ENCODE measurements at places on chromosomes 3 and 15.
A peak's percentile ranks its signal among the peaks of the same experiment; 100 is the strongest.

GRCh38 chr3:13770170-13771169, 109.4 kb downstream of the WNT7A start:
- DNase-seq: peak; percentile 33

- no peak for DNase-seq
These were observed 12.1 kb upstream of the MGA start for GRCh38 chr15:41648097-41648496.

DNA sequence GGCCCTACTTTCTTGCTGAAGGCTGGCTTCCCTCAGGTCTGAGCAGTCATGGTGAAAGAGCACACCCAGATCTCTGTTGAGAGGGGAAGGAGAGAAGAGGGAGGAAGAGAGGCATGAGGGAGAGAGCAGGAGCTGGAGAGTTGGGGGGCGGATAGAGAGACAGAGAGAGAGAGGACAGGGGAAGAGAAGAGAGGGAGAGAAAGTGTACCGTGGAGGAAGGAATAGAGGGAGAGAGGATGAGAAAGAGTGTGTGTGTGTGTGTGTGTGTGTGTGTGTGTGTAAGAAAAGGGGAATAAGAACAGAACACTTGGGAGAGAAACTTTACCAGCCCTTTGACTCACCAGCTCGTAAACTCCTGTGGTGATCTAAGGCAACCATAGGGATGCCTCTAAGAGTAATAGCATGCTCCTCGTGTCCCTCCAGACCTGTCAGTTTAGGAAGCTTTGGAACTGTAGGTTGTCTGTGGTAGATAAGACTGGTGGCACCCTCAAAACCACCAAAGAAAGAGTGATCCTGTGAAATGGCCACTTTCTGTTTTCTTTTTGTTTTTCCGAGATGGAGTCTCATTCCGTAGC, 18.2 kb downstream of the ZNF592 start:
- DNase-seq: no peak

DNA sequence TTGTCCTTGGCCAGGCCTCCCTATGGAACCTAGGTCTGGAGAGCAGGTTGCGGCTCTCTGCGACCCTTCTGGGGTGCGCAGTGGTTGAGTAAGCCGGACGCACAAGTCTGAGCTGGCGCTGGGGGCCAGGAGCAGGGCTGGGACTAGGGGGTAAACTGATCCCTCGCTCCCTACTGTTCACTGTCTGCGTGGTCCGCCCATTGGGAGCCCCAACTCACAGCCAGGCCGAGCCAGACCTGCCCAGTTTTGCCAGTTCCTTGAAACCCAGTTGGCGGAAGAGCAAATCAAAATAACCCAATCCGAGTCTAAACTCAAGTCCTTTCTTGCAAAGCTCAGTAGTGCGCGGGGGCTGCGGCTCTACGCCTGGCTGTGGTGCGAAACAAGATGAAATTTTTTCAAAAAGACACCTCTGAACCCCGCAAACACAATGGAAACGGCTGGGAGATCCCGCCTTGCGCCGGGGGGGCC, 17.5 kb downstream of the RGMA start:
- DNase-seq: no peak

DNA sequence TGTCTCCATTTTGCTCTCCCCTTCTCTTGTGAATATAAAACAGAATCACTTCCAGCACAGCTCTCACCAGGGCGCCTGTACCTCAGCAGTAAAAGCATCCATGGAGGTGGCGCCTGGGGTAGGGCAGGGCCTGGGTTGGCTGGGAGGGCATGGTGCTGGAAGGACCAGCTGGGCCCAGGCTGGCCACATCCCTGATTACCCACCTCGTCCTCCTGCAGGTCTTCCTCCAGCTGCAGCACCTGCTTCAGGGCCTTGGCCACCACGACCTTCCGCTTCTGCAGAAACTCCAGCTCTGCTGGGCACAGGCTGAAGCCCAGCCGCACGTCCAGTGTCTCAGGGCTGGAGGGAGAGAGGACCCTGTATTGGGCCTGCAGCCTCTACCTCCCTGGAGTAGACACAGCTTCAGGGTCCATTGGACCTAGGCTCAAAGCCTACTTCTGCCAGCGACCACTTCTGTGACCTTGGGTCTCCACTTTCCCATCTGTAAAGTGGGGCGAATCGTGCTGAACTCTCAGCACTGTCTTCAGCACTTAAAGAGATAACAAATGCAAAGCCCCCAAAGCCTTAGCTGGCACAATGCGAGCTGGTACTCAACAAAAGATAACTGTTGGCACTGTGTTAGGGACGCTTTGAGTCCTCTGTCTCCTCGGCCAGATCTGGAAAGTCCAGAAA, 23.8 kb downstream of the PLA2G4E start:
- no peak for DNase-seq

GRCh38 chr3:70824773-70825172, 512.3 kb upstream of the MDFIC2 start:
- DNase-seq: no peak

DNA sequence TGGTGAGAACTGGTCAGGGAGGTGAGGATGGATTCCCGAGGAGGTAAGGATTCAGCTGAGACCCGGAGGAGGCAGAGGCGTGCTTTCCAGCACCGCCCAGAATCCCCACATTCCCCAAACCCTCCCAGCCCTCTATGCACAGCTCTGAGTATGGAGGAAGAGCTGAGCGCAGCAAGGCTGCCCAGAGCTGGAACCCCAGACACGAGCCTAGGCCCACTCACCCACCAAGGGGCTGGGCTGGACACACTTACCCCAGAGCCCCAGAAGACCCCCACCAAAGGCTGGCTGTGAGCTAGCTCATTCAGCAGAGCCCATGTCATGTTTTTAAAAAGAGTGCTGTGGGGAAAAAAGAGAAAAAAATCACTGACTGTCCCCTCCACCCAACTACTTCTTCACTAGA, 271.5 kb downstream of the XXYLT1 start:
- no peak for DNase-seq

DNA sequence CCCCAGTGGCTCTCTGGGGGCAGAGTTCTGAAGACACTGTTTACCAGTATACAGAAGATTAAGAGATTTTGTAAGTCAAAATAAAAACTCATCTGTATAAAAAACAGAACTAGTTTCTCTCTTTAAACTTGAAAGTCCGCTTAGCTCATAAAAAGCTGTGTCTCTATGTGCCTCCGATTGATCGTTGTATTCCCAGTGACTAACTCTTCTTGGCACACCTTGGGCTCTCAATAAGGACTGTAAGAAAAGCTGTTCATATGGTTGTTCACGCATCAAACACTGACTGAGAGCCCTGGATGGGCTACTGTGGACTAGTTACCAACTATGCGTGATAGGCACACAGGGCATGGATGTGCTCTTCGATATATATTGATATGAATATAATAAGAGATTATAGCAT, 107.9 kb downstream of the P3H2 start:
- DNase-seq: no peak

DNA sequence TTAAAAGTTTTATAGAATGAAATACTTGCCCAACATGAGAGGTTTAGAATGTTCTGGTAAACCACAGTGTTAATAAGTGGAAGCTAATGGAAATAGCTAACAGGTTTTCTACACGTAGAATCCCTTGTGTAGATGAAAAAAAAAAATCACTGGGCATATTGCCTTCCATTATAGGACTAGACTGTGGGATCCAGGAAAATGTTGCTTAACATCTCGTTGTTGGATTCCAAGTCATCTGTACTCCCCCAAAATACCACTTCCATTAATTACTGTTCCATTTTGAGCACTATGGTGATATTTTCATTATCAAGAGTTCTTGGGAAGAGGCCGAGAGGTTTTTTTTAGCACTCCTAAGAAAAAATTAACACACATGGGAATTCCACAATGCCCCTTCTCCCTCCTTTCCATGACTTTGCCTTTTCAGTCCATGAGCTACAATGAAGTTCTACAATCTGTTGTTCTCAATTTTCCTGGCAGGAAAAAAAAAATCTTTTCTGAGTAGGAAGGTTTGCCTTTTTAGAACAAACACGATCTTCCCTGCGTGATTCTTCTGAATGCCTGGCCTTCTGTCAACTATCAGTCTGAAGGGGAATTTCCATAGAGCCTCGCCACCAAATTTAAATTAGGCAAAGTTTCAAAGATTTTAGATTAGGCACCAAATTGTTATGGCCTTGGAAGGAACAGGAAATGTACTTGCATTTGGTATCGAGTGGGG, 74.4 kb upstream of the CTDSPL start:
- DNase-seq: no peak

GRCh38 chr3:132984181-132984580, 54.0 kb upstream of the TMEM108 start:
- no peak for DNase-seq

- no peak for DNase-seq
These were observed 41.9 kb downstream of the CMTM8 start for GRCh38 chr3:32280262-32280910.

DNA sequence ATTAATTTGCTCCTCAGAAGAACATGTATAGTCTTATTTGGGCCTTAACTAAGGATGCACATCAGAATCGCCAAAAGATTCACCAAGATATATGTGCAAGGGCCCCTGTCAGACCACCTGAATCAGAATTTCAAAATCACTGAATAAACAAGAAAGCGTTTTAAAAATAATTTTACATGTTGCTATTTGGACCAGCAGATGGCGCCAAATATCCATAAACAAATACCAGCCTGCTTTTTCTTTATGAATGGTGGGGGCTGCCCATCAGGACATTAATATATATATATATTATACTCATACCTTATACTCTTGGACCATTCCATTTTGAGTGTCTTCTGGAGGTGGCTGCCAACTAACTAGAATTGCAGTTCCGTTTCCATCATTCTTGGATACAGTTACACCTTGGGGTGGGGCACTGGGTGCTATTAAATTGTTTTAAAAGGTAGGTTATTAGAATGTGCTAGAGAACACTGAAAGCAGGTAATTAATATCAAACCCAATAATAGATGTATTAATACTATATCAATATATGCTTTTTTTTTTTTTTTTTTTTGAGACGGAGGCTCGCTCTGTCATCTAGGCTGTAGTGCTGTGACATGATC, 1108.3 kb downstream of the ROBO1 start:
- DNase-seq: peak; percentile 25

DNA sequence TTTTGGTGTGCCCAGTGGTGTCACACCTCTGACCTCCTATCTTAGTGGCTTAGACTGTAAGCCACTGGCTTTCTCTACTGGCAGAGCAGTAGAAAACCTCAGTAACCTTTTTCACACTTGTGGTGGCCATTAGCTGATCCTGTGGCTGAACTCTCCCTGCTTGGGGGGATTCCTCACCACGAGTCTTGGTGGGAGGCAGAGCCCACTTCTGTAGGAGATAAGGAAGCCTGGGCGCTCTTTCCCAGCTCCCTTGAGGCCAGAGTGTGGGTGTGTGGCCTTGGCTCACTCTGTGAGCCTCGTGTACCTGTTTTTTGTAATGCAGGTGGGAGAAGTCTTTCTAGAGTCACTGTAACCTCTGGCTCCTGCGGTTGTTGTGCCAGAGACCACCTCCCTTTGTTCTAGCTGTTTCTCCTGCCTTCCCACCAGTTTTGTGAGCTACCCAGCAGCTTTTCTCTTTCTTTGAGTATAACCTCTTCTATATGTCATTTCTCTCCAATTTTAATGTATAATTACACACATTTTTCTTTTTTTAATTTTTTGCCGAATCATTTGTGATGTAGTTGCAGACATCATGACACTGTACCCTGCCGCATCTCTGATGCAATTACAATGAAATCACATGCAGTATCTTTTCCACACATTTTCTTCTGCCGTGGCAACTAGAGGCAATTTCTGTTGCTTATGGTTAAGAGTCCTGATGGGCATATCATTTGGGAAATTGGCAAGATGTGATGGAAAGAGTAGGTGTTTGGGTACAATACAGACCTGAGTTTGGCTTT, 13.8 kb downstream of the XCR1 start:
- DNase-seq: no peak

DNA sequence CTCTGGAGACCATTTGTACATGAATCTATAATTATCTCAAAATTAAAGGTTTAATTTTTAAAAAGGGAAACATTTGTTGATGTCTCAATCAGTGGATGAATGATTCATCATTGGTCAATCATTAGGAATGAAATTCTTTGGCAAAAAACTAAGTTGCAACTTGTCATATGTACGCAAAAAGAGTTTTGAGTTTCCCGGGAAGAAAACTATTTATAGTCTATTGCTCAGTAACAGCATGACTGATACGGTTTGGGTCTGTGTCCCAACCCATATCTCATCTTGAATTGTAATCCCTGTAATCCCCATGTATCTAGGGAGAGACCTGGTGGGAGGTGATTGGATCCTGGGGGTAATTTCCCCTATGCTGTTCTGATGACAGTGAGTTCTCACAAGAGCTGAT, 765.8 kb upstream of the ROBO1 start:
- DNase-seq: no peak

DNA sequence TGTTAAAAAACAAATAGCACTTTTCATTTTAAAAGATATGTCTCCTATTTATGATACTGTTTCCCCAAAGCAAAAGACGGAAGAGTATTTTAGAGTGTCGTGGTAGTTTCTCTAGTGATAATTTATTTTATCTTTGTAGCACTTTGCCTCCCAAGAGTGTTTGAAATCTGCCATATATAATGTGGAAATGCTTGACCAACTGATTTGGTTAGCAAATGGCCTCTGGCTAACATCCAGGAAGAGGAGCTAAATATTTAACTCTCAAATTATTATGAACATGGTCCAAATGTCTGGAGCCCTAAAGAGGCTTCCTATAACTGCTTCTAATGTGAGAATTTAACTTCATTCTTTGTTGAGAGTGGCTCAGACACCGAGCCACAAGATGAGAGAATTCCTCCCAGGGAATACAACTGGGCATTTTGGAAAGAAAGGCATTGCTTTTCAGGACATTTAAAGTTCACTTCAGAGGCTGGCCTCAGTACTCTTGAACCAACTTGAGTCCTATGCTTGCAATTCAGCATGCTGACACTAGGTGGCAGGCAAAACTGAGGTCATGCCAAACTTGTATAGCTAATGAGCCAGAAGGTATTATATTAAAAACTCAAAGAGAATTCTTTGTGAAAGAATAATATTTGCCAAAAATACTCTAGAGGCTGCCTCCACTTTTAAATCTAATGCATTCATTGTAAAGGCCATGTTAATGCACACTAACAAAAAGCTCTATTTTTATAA, 104.5 kb downstream of the RARB start:
- no peak for DNase-seq

- DNase-seq: no peak
These were observed 21.9 kb downstream of the PLCL2 start for GRCh38 chr3:16906682-16907081.

GRCh38 chr15:98514034-98514622, 134.2 kb upstream of the IGF1R start:
- DNase-seq: no peak

GRCh38 chr3:52373676-52374075, 57.6 kb downstream of the DNAH1 start:
- DNase-seq: no peak

DNA sequence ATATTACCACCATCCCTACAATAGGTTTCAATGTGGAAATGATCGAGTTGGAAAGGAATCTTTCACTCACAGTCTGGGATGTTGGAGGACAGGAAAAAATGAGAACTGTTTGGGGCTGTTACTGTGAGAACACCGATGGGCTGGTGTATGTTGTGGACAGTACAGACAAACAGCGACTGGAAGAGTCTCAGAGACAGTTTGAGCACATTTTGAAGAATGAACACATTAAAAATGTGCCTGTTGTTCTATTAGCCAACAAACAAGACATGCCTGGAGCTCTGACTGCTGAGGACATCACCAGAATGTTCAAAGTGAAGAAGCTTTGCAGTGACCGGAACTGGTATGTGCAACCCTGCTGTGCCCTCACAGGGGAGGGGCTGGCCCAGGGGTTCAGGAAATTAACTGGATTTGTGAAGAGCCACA, 510 bp downstream of the ARL14 start:
- no peak for DNase-seq

- no peak for DNase-seq
These were observed 1.6 kb downstream of the TRA2B start for GRCh38 chr3:185936273-185936629.

GRCh38 chr15:48427479-48427878, 96.2 kb downstream of the DUT start:
- DNase-seq: no peak

GRCh38 chr3:48926425-48927392, 8.1 kb downstream of the ARIH2 start:
- no peak for DNase-seq
